Right renal cortex interstitium (tissue), 3 donors: ENCODE measurements at places on chromosomes 12 and 14. TPM values are rescaled to one million over a fixed set of nuclear protein-coding genes. Genes with fewer than 3 reads are reported as not detected.

Gene C1S
- 49.2 TPM for polyA plus RNA-seq

- no peak for DNase-seq
Measured at GRCh38 chr14:95662376-95663186, 23.6 kb upstream of the TCL1B start.

GRCh38 chr14:76936483-76936882 is 92.0 kb downstream of the IRF2BPL start:
- DNase-seq = no peak

GRCh38 chr12:24705741-24706358 is 243.1 kb downstream of the BCAT1 start:
- no peak for DNase-seq

GRCh38 chr12:38123566-38124246 is 192.9 kb upstream of the ALG10B start:
- no peak for DNase-seq

DNA sequence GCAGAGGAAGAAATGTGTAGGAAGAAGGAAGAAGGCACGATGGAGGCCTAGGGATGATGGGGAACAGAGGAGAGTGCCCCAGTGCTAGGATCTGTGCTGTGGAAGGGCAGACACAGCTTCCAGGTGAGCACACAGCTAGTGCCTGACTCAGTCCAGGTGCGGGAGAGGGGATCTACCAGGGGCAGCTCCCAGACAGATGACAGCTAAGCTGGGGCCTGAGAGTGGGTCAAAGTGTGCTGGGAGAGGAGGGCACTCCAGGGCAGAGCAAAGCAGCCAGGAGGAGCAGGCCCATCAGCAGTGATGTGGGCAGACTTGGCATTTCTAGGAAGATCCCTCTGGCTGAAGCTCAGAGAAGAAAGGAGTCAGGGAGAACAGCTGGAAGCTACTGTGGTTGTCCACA is 36.7 kb downstream of the LRTM2 start:
- no peak for DNase-seq
